ENCODE measurements at places on chromosomes 13 and 19.
A peak's percentile ranks its signal among the peaks of the same experiment; 100 is the strongest.

- DNase-seq = no peak
Measured at GRCh38 chr13:31020996-31021395, 88.5 kb downstream of the TEX26 start.

GRCh38 chr19:5631567-5632240 lies 8.8 kb downstream of the SAFB start:
- no peak for DNase-seq

GRCh38 chr13:109481040-109481439 lies 305.3 kb downstream of the IRS2 start:
- no peak for DNase-seq

DNA sequence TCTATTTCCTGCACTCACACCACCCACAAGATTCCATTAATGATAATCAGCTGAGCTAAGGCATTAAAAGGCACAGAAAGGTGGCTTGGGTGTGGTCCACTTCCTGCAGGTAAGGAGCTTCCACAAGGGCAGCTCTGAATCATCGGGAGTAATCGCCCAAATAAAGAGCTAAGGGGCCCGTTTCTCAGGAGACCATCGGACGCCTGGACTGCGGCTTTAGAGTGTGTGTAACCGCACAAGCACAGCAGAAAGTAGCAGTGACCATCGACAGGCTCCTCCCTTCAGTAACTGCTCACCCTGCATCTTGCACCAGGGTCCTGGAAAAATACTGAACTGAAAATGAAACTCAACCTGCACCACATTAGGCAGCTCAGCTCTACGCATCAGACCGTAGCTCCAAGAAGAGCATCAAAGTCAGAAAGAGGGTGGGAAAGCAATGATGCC lies 6.0 kb downstream of the STK24 start:
- peak; percentile 23 for DNase-seq

DNA sequence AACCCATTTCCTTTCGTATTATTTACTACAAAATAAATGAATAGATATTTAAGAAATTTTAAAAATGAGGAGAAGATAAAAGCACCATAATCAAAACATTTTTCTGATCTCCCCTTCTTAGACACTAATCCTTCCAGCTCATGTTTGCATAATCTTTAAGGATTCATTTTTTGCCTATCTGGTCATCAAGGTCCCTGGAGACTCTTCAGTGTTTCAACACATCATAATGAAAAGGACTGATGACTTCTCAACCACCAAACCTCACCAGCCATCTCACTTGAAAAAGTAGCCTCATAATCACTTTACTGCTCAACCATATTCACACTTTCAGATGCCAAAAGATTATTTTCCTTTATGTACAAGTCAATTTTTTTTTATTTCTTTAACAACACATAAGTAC lies 80.1 kb downstream of the DCLK1 start:
- no peak for DNase-seq

- no peak for DNase-seq
Measured at GRCh38 chr19:35140207-35140961, 1.8 kb downstream of the FXYD1 start.

DNA sequence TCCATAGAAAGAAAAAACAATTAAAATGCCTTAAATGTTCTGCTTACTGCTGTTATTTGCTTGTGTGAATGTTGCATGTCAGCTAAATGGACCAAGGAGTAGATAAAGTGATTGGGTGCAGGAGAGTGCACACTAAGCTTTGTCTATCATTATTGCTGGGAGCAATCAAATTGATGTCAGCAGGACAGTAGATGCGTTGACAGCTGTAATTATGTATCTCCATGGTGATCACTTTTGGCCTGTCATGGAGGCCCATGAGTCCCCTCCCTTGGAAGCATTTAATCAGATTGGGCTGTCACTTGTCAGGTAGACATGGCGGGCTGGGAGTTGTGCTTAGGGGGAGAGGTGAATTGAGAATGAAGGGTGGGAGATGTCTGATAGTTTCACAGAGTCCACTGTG lies 215.3 kb downstream of the PCCA start:
- DNase-seq = no peak

DNA sequence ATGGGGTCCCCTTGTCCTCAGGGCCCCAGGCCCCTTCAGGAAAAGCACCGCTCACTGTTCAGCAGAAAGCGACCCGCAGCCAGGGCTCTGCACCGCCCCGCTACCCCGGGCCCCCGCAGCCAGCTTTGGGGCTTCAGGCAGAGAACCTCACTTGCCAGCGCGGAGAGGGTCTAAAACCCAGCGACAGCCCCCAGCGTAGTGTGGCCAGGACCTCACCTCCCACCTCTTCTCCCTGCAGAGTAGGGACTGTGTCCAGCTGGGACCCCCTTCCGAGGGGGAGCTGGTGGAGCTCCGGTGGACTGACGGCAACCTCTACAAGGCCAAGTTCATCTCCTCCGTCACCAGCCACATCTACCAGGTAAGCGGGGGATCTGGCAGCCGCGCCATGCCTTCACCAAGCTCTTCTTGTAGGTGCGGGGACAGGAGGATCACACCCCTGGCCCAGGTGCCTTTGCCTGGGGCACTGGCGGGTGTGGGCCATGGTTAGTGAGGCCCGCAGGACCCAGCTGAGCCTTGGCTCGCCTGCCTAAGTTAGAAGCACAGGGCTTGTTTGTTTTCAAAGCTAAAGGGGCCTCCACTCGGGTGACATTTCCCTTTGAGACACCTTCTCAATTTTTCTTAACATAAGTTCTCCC lies 175.7 kb downstream of the KDM4B start:
- no peak for DNase-seq

- DNase-seq = no peak
Measured at GRCh38 chr19:48041877-48042580, 1.9 kb downstream of the CABP5 start.

DNA sequence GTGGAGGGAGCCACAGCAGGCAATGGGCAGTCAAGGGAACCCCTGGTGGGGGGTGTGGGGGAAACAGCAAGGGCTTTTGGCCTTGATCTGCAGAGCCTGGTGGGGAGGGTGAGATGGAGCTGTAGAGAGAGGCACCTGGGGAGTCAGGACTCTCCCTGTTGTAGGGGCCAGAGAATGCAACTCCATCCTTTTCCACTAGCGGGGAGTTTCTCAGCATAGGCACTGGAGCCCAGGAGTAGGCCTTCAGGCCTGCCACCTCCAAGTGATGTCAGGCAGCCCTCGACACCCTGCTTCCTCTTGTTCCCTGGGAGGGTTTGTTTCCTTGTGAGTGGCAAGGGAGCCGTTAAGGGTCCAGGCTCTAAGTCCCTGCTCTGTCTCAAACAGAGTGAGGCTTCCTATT lies 25.0 kb downstream of the MEGF8 start:
- no peak for DNase-seq

GRCh38 chr13:51981355-51981754 lies 29.9 kb downstream of the ATP7B start:
- DNase-seq = no peak

- DNase-seq = no peak
Measured at GRCh38 chr19:28492201-28492600, 720.8 kb downstream of the UQCRFS1 start.

- DNase-seq = no peak
Measured at GRCh38 chr19:10363789-10364281, 16.5 kb downstream of the TYK2 start.

DNA sequence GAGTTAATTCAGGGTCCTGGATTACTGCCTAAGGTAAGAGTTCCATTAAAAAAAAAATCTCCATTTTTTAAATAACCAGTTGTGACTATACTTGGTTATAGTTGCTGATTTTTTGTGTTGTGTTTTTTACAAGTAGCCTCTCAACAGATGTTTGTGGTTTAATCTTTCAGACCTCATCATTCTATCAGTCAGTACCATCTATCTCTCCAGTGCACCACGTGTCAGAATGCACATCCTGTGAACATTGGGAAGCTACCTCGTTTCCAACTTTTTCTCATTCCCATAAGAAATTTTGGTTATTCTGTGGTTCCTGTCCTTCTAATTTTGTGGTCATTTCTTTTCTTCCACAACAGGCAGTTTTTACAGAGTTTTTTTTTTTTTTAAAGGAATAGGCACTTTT lies 39.2 kb downstream of the WDFY2 start:
- no peak for DNase-seq

GRCh38 chr13:22107549-22107948 lies 436.7 kb downstream of the FGF9 start:
- no peak for DNase-seq

- DNase-seq = no peak
Measured at GRCh38 chr13:93467175-93467574, 240.6 kb downstream of the GPC6 start.

GRCh38 chr19:52343548-52343947 lies 7.5 kb downstream of the ZNF610 start:
- DNase-seq = peak; percentile 24

DNA sequence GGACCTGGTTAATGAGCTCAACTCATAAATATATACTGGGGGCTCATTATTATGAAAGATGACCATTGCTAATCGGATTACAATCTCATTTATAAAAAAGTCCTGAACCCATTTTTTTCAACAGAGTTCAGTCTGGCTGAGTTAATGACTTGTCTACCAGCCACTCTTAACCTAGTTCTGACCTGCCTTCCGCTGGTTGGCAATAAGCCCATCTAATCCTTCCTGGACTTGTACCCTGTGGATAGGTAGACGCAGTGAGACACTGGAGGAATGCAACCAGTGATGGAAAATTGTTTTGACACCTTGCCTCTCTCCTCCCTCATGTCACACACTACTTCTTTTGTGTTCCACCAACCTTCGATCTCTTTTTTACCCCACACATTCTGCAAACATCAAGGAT lies 279.9 kb downstream of the FOXO1 start:
- no peak for DNase-seq

- peak; percentile 50 for DNase-seq
Measured at GRCh38 chr13:91346850-91347201, 661 bp upstream of the MIR17HG start.

DNA sequence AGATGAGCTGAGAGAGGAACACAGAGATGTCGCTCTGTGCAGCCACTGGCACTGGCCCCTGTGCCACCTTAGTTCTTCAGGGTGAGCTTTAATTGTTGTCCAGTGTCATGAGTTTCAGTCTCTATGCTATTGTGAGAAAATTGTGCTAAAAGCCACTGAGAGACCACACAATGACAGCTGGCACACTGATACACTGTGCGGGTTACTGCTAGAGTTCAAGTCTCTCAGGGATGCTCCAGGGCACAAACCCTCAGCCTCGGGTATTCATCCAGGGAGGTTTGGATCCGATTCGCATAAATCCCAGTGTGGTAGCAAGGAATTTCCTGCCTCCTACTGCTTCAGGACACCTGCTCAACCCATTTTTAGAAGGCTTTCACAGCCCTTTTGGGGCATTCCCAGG lies 68.1 kb upstream of the EDNRB start:
- no peak for DNase-seq

GRCh38 chr13:21590231-21590630 lies 13.7 kb downstream of the MICU2 start:
- no peak for DNase-seq

DNA sequence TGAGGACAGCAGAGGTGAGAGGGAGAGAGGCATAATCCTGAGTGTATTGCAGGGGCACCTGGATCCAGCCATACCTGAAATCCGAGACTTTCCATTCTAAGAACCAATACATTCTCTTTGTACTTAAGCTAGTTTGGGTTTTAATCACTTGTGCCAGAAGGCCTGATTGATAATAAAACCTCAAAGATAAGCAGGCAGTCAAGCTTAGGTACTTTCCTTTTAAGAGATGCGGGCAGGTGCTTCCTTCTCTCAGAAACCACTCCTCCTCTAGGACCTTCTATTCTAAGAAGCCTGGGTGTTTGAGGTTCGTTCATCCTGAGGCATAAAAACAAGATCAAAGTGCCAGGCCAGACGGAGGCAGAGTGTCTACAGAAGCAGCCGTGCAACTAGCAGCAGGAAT lies 22.2 kb downstream of the FAM187B start:
- peak; percentile 40 for DNase-seq

DNA sequence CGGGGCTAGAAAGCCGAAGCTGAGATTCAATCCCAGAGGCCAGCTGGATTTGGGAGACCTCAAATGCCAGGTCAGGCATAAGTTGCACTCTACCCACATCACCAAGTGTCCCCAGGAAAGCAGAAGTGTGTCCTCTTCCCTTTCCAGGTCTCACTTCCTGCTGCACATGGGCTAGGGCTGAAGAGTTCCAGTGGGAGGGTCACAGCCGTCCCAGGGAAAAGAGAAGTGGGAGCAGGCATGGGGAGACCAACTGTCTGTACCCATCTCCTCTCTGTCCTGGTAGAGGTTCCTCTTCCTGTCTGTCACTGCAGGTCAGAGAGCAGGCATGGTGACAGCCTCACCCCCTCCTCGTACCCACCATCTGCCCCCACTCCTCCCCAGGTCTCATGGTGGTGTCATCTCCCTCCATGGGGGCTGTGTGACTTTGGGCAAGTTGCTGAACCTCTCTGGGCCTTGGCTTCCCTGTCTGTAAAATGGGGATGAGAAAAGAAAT lies 14.8 kb downstream of the AXL start:
- no peak for DNase-seq

DNA sequence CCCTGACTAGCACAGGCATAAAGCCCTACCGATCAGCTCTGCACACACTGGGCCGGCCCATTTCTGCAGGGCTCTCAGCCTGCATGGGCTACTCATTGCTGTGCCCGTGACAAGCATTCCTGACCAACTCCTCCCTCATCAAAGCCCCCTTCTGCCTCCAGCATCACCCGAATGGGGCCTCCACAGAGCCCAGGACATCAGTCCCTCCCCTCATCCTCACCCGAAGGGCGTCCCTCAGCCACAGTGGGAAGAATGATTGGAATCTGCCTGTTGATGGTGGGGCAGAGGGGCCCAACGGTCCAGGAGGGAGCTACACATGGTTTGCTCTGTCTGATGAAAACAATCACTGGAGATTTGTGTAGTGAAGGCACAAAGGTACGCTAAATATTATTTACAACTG lies 43.8 kb downstream of the SERP2 start:
- DNase-seq = no peak

DNA sequence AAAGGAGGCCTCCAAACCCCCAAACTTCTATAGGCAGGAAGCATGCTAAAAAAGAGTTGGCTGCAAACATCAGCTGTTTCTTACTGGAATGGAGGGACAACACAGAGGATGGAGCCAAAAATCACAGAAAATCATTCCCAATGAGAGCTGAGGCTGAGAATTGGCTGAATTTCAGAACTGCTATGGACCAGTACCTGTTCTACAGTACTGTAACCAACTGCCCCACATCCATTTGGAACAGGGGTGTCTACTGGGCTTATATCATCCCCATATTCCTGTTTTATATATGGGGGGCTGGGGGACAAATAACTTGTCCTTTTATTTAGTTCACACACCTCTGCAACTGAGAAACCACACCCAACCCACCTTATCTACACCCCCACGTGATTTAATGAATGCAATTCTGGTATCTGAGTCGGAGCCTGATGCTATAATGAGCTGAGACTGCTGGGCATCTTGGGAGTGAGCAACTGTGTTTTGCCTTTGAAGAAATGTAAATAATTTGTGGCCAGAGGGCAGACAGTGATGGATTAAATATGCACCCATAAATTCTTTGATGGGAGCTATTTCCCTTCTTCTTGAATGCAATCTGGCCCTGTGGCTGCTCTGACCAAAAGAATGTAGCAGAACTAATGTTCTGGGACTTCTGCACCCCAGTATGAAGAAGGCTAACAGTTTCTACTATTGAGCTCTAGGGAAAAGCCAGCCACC lies 82.6 kb downstream of the TBC1D4 start:
- DNase-seq = no peak

All from activated CD4-positive, alpha-beta T cell treated with anti-CD3 and anti-CD28 coated beads, Interleukin-2, amount 50 U/mL, for 4 hours (primary cell).